ENCODE measurements at places on chromosomes 12 and 14. TPM values are rescaled to one million over a fixed set of nuclear protein-coding genes. Genes with fewer than 3 reads are reported as not detected.

- H3K4me1 ChIP-seq, result peaks cover 21% of the 10 kb centered on the region
- no peaks in the 10 kb centered on the region for H3K36me3 ChIP-seq
- peak overlapping the region; percentile 95 for H3K27ac ChIP-seq
- H3K27me3 ChIP-seq, result no peaks in the 10 kb centered on the region
- no peak for DNase-seq
- H3K4me3 ChIP-seq, result peak overlapping the region; percentile 86
These were observed 264.3 kb upstream of the FOXN3 start for GRCh38 chr14:89681086-89682018.

DNA sequence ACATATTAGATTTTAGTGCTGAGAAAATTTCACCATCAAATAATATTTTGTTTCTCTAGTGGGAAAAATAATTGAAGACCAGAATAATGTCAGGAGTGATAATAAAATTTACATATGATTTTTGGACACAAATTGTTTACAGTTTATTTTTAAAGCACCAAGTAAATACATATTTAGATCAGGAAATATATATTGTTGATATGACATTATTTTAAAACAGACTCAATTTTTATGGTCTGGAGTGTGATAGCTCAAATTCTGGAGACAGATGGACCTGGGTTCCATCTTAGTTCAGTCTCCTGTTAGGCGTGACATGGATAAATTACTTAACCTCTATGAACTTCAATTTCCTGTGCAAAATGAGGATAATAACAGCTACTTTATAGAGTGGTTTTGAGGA is 135.4 kb downstream of the TPH2 start:
- H3K36me3 ChIP-seq, result no peaks in the 10 kb centered on the region
- no peak overlapping the region for H3K27ac ChIP-seq
- H3K4me1 ChIP-seq, result no peaks in the 10 kb centered on the region
- no peaks in the 10 kb centered on the region for H3K27me3 ChIP-seq
- DNase-seq, result no peak

DNA sequence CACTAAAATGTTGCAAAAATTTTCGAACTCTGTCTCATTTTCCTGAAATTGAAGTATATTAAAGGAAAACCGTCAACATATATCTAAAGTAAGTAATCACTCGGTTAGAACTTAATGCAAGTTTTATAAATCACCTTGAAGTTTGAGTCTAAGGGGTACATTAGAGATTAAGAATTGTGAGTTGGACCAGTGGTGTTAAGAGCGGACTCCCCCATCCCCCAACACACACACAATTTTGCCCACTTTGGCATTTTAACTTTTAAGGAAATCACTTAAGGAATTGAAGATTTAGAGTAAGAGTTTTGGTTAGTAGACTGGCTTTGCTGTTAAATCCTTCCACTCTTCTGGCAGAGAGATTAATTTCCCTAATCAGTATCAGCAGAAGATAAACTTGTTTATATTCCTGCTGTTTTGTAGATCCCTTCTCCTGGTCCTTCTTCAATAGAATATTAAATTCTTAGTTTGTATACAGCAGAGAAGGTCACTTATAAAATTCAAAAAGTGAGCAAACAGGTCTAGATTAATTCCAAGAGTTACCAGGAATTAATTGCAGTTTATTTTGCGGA is 1.5 kb downstream of the HIF1A start:
- no peaks in the 10 kb centered on the region for H3K36me3 ChIP-seq
- H3K4me1 ChIP-seq, result peaks cover 39% of the 10 kb centered on the region
- no peak for DNase-seq
- peak overlapping the region; percentile 96 for H3K27ac ChIP-seq

GRCh38 chr12:122062832-122063693 is 15.5 kb upstream of the MLXIP start:
- no peak overlapping the region for H3K4me3 ChIP-seq
- no peak for DNase-seq
- peaks cover 3% of the 10 kb centered on the region for H3K36me3 ChIP-seq
- H3K4me1 ChIP-seq, result peaks cover 7% of the 10 kb centered on the region
- peaks cover 5% of the 10 kb centered on the region for H3K27me3 ChIP-seq

DNA sequence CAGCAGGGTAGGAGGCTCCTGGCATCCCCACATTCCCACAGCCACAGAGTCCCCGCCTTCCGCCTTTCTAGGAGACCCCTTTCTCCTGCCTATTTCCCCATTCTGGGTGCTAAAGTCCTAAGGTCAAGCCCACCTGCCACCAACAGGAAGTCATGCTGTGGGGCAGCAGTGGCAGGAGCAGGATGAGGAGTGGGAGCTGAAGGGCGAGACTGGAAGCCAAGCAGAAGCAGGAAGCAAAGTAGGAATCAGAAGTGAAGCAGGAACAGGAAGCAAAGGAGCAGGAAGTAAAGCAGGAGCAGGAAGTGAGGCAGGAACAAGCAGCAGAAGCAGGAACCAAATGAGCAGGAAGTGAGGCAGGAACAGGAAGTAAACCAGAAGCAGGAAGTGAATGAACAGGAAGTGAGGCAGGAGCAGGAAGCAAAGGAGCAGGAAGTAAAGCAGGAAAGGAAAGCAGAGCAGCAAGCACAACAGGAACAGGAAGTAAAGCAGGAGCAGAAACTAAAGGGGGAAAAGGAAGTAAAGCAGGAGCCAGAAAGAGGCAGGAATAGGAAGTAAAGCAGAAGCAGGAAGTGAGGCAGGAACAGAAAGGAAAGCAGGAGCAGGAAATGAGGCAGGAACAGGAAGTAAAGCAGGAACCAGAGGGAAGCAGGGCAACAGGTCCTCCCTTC is 38.3 kb upstream of the RIMBP2 start:
- no peak overlapping the region for H3K27ac ChIP-seq
- H3K4me1 ChIP-seq, result peaks cover 9% of the 10 kb centered on the region

DNA sequence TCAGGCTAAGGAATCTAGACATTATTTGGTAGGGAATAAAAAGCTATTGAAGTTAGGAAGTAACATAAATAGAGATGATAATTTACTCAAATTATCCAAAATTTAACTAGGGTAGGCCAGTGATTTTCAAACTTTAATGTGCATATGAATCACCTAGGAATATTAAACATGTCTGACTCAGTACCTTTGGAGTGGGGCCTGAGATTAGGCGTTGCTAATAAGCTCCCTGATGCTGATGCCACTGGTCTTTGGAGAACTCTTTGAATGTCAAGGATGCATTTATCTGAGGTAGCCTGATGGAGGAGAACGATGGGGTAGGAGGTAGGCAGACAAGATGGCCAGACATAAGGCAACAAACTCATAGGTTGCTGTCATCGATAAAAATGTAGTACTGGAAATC is 33.2 kb downstream of the EFCAB11 start:
- no peak overlapping the region for H3K4me3 ChIP-seq
- no peak overlapping the region for H3K27ac ChIP-seq
- peaks cover 2% of the 10 kb centered on the region for H3K4me1 ChIP-seq
- H3K36me3 ChIP-seq, result peaks cover 3% of the 10 kb centered on the region

DNA sequence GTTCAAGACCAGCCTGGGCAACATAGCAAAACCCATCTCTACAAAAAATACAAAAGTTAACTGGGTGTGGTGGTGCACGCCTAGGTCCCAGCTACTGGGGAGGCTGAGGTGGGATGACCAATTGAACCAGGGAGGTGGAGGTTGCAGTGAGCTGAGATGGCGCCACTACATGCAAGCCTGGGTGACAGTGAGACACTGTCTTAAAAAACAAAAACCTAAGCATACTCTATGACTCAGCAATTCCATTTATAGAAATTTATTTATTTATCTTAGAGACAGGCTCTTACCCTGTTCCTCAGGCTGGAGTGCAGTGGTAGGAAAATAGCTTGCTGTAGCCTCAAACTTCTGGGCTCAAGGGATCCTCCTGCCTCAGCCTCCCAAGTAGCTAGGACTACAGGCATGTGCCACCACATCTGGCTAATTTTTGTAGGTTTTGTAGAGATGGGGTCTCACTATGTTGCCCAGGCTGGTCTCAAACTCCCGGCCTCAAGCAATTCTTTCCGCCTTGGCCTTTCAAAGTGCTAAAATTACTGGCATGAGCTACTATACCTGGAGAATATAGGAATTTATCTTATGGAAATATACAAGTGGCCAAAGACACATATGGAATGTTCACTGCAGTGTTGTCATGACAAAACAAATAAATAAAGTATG is 43.3 kb downstream of the NCKAP5L start:
- peaks cover 2% of the 10 kb centered on the region for H3K4me1 ChIP-seq
- no peak overlapping the region for H3K4me3 ChIP-seq
- H3K27me3 ChIP-seq, result peaks cover 35% of the 10 kb centered on the region

- H3K27me3 ChIP-seq, result peaks cover 44% of the 10 kb centered on the region
- H3K27ac ChIP-seq, result no peak overlapping the region
- no peaks in the 10 kb centered on the region for H3K4me1 ChIP-seq
- DNase-seq, result no peak
- H3K36me3 ChIP-seq, result peaks cover 3% of the 10 kb centered on the region
- no peak overlapping the region for H3K4me3 ChIP-seq
These were observed 41.2 kb upstream of the LRRC10 start for GRCh38 chr12:69651922-69652321.

GRCh38 chr14:28756884-28757570 is 9.6 kb upstream of the FOXG1 start:
- H3K27ac ChIP-seq, result no peak overlapping the region
- no peak for DNase-seq
- peaks cover 5% of the 10 kb centered on the region for H3K36me3 ChIP-seq
- no peaks in the 10 kb centered on the region for H3K4me1 ChIP-seq

- peak overlapping the region; percentile 88 for H3K4me3 ChIP-seq
- no peaks in the 10 kb centered on the region for H3K36me3 ChIP-seq
- H3K4me1 ChIP-seq, result peaks cover 33% of the 10 kb centered on the region
- H3K27ac ChIP-seq, result peak overlapping the region; percentile 91
- no peak for DNase-seq
- no peaks in the 10 kb centered on the region for H3K27me3 ChIP-seq
These were observed 506 bp downstream of the EMP1 start for GRCh38 chr12:13197032-13197431.

DNA sequence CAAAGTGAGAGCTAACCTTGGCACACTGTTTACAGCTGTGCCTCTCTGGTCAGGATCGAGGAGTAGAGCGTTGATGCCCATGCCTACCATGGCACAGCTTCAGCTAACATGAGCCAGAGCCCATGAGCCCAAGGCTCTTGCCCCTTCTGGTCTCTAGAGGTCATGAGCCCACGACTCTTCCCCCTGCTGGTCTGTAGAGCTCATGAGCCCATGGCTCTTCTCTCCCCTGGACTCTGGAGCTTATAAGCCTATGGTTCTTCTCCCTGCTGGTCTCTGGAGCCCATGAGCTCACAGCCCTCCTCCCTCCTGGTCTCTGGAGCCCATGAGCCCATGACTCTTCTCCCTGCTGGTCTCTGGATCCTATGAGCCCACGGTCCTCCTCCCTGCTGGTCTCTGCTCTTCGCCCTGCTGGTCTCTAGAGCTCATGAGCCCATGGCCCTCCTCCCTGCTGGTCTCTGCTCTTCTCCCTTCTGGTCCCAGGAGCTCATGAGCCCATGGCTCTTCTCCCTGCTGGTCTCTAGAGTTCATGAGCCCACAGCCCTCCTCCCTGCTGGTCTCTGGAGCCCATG is 16.6 kb upstream of the CLMN start:
- H3K27ac ChIP-seq, result no peak overlapping the region
- DNase-seq, result no peak
- peaks cover 2% of the 10 kb centered on the region for H3K4me1 ChIP-seq
- H3K36me3 ChIP-seq, result peaks cover 6% of the 10 kb centered on the region
- no peak overlapping the region for H3K4me3 ChIP-seq

DNA sequence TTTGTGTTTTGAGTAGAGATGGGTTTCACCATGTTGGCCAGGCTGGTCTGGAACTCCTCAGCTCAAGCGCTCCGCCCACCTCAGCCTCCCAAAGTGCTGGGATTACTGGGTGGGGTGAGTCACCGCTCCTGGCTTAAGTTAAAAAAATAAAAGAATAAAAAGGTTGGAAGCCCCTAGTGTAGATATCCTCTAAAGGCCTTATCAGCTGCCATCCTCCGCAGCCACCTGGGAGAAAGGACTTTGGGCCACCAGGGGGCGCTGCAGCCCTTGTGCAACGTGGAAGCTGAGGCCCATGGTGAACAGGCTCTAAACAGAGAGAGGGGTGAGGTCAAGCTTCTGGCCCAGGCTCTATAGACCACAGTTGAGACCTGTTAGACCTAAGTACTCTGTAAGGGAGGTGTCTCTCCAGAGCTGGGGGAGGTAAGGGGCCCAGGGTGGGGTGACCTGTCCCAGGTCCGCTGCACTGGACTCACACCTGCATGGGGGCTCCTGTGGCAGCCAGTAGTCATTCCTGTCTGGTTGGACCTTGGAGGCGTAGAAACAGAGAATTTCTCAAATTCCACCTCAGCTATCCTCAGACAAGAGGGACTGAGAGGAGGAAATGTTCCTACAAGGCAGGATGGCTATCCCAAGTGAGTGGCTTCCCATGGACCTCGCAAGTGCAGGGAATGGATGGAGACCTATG is 14.0 kb upstream of the RACGAP1 start:
- no peak overlapping the region for H3K4me3 ChIP-seq
- peaks cover 2% of the 10 kb centered on the region for H3K4me1 ChIP-seq
- H3K36me3 ChIP-seq, result no peaks in the 10 kb centered on the region
- peak; percentile 74 for DNase-seq

- peaks cover 12% of the 10 kb centered on the region for H3K36me3 ChIP-seq
- no peak overlapping the region for H3K27ac ChIP-seq
- H3K4me1 ChIP-seq, result no peaks in the 10 kb centered on the region
- no peak overlapping the region for H3K4me3 ChIP-seq
- no peaks in the 10 kb centered on the region for H3K27me3 ChIP-seq
These were observed 77.0 kb downstream of the POLR3B start for GRCh38 chr12:106434526-106434925.

DNA sequence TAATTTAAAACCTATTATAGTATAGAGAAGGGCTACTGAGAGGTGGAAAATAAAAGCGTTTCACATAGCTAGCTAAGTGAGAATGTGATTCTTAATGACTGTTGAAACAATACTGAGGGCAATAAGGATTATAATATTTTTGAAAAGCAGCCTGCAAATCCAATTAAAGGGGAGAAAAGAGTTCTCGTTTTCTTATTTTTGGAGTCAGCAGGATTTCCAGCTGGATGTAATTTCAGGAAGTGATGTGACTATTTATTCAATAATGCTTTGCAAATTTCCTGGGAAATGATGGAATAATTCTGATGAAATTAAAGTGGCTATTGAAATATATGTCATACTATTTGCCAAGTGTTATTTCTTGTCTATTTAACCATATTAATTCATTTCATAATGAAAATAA is 279.1 kb downstream of the AEBP2 start:
- H3K27ac ChIP-seq, result no peak overlapping the region
- no peak for DNase-seq
- peaks cover 6% of the 10 kb centered on the region for H3K27me3 ChIP-seq
- H3K4me3 ChIP-seq, result no peak overlapping the region

Gene TPPP2
- not detected for total RNA-seq

Gene RND1
- 6.0 TPM for total RNA-seq

Gene MYL6
- total RNA-seq, result 741 TPM

Gene E2F7
- 0.42 TPM for total RNA-seq

Gene SPIC
- total RNA-seq, result not detected

Gene TBC1D30
- total RNA-seq, result 0.23 TPM

Gene UBR7
- total RNA-seq, result 14.6 TPM

Gene ABCC9
- total RNA-seq, result not detected

Gene MYF6
- total RNA-seq, result not detected

Gene SLC4A8
- total RNA-seq, result 1.6 TPM

Measured in T-helper 17 cell (primary cell).